ENCODE measurements at places on chromosomes 13 and 19. TPM values are rescaled to one million over a fixed set of nuclear protein-coding genes. Genes with fewer than 3 reads are reported as not detected.

PEAK3 gene
- not detected for total RNA-seq

CCDC8 gene
- total RNA-seq = 4.6 TPM

FOXO1 gene
- 16.0 TPM for total RNA-seq

PRX gene
- total RNA-seq = 0.69 TPM
